Right lung (tissue), 10 donors: ENCODE measurements at places on chromosomes 4 and X. TPM values are rescaled to one million over a fixed set of nuclear protein-coding genes. Genes with fewer than 3 reads are reported as not detected.

The ANOS1 gene
- 64.1 TPM for polyA plus RNA-seq

The HAND2 gene
- polyA plus RNA-seq: 0.21 TPM

The DOCK11 gene
- 17.7 TPM for polyA plus RNA-seq

The BTK gene
- 6.0 TPM for polyA plus RNA-seq

The SERTM2 gene
- polyA plus RNA-seq: not detected

The UBE2D3 gene
- polyA plus RNA-seq: 318 TPM

The FHDC1 gene
- 9.6 TPM for polyA plus RNA-seq

GRCh38 chr4:112210777-112211176 is 20.8 kb upstream of the AP1AR start:
- DNase-seq: no peak

DNA sequence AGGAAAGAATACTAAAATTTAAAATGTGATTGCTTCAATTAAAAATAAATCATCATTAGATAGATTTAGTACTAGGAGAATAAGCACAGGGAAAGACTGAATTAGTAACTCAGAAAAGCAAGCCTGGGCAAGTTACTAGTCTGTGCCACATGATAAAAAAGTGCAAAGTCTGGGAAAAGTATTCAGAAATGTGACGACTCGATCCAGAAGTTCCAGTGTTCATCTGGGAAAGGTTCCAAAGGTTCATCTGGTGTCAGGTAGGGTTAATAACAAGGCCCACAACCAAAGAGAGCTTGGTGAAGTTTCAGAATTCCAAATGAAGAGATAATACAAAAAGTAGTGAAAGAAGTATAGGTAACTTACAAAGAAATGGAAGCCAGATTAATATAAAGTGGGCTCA is 78.3 kb upstream of the ARSJ start:
- no peak for DNase-seq

DNA sequence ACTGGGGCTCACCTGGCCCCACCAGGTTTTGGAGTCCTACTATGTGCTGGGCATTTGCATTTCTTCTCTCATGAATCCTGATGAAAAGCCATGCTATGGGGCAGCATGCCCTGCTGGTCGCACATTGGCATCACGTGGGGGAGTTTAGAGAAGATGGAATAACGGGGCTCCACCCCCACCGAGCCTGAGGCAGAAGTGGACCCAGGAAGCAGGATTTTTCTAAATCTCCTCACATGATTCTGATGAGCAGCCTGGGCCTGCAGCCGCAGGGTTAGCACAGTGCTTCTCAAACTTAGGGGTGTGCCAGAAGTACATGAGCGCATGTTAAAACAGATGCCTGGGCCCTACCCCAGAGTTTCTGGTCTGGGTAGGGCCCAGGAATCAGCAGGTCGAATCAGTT is 4.6 kb upstream of the SORCS2 start:
- DNase-seq: no peak

GRCh38 chr4:8932884-8933283 is 61.2 kb upstream of the HMX1 start:
- no peak for DNase-seq

GRCh38 chr4:4320951-4321714 is 31.1 kb downstream of the ZBTB49 start:
- DNase-seq: no peak

DNA sequence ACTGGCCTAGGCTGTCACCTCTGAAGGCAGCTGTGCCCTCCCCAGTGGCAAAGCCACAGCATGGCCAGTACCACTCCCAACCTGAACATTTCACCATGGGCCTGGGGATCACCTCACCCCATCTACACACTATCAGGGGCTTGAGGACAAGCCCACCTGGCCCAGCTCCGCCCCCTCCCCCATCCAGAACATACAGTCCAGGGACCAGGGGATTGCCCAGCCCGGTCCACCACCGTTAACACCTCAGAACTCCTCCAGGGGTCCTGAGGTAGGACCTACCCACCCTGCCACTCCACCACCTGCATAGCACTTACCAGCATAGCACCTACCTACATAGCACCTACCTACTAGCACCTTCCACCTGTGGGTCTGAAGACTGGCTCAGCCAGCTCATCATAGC is 179.8 kb downstream of the EDA start:
- no peak for DNase-seq

DNA sequence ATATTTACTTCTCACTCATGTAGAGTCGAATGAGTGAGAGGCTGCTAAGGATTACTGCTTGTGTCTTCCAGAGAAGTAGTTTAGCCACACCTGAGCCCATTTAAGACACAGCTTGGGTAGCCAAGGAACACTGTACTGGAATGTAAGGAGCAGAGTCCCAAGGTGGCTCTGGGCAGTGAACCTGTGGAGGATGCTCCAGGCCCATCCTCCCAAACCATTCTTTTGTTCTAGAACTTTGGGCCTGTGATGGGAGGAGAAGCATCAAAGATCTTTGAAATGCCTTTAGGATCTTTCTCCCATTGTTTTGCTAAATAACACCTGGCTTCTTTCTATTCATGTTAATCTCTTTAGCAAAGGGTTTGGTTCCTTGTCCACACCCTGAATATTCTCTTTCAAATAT is 162.2 kb downstream of the KLHL4 start:
- no peak for DNase-seq

- no peak for DNase-seq
These were observed 147.9 kb upstream of the FGF13 start for GRCh38 chrX:138859421-138859820.

DNA sequence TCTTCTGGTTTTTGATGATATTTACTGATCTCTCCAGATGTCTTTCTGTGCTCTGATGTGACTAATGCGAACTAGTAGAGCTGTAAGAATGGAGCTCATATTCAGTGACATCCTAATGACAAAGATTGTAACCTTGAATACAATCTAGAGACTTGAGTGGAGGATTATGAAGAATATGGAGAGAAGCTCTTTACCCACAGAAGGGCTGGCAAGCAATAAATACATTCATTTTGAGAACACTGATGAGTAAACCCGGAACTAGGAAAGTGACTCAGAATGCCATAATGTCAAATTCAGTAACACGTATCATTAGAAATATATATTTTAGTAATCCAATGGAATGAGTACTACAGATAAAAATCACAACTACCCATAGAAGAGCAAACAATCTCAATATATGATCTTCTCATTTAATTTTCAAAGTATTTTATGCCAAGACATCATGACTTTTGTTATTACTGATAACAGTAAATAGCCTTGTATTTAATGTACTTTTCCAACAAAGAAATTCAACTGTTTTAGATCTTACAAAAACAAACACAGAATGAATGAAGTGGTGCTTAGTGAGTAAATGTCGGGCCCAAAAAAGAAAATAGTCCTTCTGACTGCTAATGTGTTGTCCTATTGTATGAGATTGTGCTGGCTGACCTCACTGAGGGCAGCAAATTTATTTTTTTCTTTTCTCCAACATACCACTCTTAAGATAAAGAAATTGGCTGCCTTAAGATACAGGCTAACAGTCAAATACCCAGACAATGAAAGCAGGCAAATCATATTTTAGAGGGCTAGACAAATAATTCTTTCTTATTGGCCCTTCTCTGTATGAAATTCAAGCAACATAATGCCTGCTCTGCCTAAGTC is 49.2 kb upstream of the HDAC8 start:
- DNase-seq: no peak

DNA sequence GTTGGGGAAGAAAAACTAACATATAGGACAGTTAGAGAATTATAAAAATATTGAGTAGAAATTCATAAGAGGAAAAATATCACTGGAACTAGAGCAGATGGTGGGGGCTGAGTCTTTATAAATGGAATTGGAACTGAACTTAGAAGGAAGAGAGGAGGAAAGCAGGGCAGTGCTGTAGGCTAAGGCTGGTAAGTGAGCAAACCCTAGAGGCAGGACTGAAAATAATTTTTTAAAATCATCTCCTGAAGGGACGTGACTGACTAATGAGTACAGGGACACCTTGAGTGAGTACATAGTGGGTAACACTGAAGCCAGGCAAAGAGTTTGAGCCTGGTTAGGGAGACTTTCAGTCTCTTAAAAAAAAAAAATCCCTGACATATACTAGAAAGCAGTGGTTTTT is 63.3 kb downstream of the GALNT7 start:
- DNase-seq: no peak

DNA sequence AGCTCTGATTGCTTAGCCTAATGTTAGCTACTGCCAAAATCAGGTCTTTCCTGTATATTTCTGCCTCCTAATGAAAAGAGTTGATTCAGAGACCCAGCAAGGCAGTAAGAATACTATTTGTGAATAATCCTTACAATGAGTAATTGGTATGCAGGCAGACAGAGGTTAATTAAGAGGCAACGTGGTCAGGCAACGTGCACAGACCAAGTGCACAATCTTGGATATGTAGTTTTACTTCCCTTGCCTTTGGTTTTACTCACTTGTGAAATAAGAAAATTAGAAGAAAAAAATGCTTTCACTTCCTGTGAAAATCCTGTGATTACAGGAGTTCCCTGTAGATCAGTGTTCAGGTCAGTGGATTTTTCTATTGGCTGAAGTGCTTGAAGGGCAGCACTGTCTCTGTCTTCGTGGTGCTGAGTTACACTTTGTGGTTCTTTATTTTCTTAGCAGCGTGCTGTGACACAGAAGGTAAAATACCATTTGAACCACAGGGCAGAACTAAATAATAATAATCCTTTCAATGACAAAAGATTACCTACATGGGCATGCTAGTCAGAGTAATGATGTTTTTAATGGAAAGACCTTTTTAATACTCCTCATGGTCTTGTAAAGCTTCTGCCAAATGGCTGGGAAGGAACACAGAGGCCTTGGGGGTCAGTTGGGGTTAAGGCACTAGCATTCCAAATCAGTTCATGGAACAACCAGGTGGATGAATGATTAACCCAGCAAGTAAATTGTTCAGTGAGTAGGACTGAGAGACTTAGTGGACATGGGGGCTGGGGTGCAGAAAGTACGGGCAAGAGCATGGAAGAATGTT is 430.9 kb downstream of the MAPK10 start:
- DNase-seq: no peak
